ENCODE measurements at places on chromosomes 16 and 17.

DNA sequence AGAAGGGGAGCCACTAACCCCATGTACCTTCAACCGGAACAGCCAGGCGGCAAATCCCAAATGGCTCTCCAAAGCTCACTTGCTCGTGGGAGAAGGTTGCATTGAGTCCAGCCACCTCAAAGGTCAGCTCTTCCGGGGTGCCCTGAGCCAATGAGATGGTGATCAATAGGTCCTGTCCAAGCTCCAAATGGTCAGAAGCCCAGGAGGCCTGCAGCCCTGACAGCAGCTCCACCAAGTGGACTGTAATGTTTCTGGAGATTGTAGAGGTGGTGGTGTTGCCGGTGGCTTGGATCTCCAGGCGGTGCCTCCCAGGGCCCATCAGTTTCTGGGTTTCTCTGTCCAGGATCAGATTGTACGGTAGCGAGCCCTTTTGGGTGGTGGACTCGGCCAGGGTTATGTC, 39.9 kb upstream of the BCO1 start:
- DNase-seq, result no peak

- DNase-seq, result no peak
These were observed 1.2 kb downstream of the TRIM65 start for GRCh38 chr17:75895370-75896155.

DNA sequence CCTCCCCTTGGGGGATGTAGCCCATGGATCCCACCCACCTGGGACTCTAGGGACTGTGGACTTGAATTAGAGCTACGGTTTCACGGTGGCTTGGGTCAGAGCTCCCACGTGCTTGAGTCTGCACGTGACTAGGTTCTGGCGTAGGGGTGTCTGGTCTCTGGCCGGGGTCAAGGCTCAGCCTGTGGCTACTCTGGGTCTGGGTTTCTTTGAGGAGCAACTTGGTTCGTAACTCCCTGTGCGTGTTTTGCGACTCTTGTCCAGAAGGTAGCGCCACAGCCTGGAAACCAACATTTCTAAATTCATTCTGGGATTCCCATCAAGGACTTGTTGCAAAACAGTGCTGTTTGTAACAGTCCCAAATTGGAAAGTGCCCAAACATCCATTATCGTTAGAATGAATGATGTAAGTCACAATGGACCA, 470 bp upstream of the GGT6 start:
- DNase-seq, result no peak

DNA sequence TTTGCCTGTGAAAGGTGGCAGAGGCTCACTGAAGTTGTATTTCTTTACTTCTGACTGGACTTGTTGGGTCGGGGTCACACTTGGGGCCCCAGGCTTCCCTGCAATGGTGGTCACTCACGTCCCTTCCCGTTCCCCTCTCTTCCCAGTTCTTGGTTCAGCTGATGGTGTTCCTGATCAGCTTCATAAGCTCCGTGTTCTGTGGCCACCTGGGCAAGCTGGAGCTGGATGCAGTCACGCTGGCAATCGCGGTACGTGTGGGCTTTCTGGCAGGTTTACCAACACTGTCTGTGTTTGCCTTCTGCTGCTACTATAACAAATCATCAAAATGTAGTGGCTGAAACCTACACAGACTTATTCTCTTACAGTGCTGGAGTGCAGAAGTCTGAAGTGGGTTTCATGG, 8.6 kb downstream of the SLC47A1 start:
- no peak for DNase-seq

GRCh38 chr17:81165246-81166032, at the start of gene PVALEF:
Gene PVALEF, plus strand, starts transcription at chr17:81165507. Its CDS starts 15,720 bp downstream, at chr17:81181227.
- peak; percentile 69 for DNase-seq

- DNase-seq, result no peak
These were observed 3.5 kb downstream of the CTNS start for GRCh38 chr17:3639981-3640596.

GRCh38 chr16:49189286-49189685, 92.4 kb downstream of the CBLN1 start:
- DNase-seq, result peak; percentile 51

- no peak for DNase-seq
These were observed 6.2 kb downstream of the LDAF1 start for GRCh38 chr16:21164521-21165168.

DNA sequence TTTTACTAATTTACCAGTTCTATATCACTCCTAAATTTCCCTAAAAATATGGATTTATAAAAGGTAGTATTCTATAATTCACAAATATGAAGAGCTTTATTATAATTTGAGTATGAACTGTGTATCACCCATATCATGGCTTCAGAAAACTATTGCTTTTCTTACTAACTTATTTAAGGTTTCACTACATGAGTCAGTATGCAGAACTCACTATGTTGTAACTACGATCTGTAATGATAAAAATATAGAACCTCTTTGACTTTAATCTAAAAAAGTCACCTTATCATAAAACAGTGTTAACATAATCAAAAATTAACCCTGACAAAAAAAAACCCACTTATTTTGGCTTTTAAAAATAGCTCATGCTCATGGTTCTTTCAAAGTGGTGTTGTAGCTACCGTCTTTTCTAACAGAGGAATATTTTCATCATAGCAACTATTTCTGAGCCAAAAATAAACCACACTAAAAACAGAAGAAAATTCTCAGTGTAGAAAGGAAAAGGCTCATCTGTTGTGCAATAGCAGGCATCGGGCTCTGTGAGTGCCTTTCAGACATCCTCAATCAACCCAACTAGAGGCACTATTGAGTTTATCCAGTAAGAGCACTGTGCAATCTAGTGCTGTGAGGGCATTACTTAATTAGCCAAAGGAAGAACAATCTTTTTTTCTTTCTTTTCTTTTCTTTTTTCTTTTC, 42.1 kb downstream of the ITGAM start:
- DNase-seq, result no peak

DNA sequence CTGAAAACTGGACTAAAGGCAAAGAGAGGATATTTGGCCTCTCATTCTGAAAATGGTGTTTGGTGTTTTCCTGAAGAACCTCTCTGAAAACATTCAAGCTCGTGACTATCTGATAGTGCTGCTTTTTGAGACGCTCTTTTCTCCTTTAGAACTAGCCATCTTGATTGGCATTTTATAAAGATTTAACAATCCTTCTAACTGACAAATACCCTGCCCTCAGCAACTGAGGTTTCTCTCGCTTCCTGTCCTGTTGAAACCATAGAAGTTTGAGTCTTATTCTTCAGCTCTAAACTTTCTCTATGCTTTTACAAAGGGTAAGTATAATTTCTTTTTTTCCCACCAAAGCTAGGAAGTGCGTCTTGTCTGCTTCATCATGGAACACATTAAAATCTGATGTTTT, 13.3 kb downstream of the CNEP1R1 start:
- no peak for DNase-seq

DNA sequence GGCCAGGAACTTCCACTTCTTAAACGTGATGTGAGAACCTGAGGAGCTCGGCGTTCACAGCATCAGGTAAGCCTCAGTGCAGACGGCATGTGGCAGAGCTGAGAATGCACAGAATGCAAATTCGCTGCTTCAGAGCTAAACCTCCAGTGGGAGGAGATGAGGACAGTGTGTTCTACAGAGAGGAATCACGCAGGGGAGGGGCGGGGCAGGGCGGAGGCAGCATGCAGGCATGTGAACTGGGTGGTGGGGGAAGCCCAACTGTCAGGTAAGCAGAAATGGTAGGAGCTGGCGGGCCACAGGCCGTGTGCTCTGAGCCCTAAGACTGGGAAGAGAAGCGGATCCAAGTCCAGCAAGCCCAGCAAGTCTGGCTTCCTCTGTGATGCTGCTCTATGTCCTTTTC, 94.7 kb downstream of the ZNF778 start:
- DNase-seq, result no peak

DNA sequence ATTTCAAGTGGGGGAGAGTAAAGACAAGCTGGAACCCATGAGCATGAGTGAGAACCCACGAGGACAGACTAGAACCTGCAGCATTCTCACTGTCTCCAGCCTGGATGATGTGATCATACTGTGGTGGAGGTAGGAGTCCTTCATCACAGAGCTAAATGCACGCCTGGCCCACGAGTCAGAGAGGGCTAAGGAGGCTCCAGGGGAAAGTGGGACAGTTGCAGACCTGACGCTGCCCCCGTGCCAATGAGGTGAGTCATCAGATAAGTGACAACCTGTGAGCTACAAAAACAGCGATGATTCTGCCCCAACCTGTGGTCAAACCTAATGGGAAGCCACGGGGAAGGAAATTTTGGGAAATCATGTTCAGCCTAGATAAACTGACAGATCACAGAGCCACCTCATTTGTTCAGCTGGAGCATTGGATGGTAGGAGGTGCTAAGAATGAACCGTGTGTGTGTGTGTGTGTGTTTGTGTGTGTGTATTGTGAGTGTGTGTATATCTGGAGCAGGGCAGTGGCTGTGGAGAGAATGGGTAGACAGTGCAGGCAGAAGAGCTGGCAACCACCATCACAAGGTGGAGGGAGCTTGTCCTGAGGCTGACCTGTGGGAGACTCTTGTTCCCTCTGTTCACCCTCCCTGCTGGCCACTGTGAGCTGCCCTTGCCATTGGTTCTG, 131.8 kb downstream of the UTP18 start:
- DNase-seq, result no peak

All from spinal cord (tissue), 10 donors.